Neural progenitor cell (in vitro differentiated cells): ENCODE measurements at places on chromosomes 2 and 18. TPM values are rescaled to one million over a fixed set of nuclear protein-coding genes. Genes with fewer than 3 reads are reported as not detected.

DNA sequence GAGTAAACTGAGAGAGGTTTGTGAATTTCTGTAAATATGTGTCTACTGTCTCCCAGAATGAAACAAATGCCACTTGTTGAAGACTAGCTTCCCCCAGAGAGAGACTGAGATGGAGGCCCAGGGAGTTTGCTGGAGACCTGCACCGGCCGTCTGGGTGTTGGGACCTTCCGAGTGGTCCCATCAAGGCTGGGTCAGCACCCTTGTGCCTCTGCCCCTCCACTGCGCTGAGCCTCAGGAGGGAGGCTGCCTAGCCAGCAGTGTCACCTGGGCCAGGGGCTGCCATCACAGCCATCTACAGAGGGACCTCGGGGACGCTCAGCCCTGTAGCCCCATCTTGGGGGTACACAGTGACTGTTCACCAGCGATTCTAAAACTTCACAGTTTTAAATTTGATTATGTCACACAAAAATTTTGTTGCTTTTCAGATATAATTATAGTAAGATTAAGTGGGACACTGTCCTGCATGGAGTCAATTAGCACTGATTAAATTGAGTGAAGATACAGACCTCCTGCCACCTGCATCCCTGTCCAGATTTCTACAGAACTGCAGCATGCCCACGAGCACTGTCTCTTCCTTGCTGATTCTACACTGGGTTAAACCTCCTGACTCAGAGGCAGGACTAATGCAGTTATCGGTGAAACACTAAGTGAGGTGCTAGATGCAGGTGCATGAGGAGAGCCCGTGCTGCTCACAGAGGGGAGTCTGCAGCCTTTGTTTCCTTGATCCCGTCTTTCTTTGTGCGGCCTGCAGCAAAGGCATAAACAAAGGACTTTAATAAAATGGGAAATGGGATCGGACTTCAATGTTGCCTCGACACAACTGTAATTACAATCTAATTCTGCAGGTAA, 50.5 kb downstream of the TMEM18 start:
- H3K4me1 ChIP-seq, result peaks cover 38% of the 10 kb centered on the region
- H3K4me3 ChIP-seq, result no peak overlapping the region
- DNase-seq, result peak; percentile 70
- H3K27ac ChIP-seq, result no peak overlapping the region
- peaks cover 3% of the 10 kb centered on the region for H3K36me3 ChIP-seq

DNA sequence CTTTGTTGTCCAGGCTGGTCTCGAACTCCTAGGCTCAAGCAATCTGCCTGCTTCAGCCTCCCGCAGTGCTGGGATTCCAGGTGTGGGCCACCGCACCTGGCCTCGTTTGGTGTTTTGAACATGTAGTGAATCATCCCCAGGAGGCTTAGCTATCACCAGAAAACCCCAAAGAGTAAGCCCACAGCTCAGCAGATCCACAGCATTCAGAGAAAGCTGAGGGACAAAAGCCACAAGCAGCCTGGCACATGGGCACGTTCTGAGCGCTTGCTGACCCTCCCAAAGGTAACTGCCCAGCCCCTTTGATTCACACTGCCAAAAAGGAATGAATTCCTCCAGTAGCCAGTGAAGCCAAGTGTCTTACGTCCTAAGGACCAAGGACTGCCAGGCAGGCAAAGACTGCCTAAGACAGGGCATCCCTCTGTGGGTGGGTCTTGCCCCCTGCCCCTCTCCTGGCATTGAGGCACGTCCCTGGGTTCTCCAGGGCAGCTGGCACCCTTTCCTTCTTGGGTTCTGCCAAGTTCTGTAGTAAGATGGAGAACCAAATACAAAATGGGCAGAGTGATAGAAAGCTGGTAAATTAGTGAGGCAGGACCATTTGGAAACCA, 31.7 kb downstream of the MBP start:
- no peak overlapping the region for H3K27ac ChIP-seq
- no peaks in the 10 kb centered on the region for H3K36me3 ChIP-seq
- no peak overlapping the region for H3K4me3 ChIP-seq
- H3K27me3 ChIP-seq, result no peaks in the 10 kb centered on the region

- no peaks in the 10 kb centered on the region for H3K36me3 ChIP-seq
- H3K4me1 ChIP-seq, result no peaks in the 10 kb centered on the region
- H3K27me3 ChIP-seq, result no peaks in the 10 kb centered on the region
- DNase-seq, result no peak
- H3K4me3 ChIP-seq, result no peak overlapping the region
- H3K27ac ChIP-seq, result no peak overlapping the region
Measured at GRCh38 chr2:18436503-18437005, 123.9 kb downstream of the RDH14 start.

DNA sequence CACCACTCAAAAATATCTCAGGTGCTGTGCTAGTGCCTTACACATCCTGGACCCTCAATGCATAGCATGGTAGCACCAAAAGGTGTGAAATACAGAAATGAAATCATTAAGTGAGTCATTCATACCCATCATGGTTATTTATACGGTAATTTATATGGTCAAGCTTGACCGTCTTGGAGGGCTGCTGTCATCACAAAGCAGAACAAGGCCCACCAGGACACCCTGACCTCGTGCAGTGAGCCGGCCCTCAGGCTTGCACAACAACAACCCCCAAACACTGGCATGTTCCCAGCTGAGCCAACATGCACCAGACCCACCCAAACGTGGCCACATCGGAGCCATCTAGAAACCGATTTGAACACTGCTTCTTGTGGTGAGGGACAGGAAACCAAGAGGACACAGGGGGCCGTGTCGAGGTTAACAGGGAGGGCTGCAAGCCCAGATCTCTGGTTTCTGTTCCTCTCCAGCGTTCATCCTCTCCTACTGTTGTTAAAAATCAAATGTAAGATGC, 378.5 kb upstream of the ID2 start:
- H3K27ac ChIP-seq, result no peak overlapping the region
- H3K4me3 ChIP-seq, result no peak overlapping the region
- no peaks in the 10 kb centered on the region for H3K27me3 ChIP-seq
- no peak for DNase-seq
- H3K4me1 ChIP-seq, result peaks cover 8% of the 10 kb centered on the region
- no peaks in the 10 kb centered on the region for H3K36me3 ChIP-seq

DNA sequence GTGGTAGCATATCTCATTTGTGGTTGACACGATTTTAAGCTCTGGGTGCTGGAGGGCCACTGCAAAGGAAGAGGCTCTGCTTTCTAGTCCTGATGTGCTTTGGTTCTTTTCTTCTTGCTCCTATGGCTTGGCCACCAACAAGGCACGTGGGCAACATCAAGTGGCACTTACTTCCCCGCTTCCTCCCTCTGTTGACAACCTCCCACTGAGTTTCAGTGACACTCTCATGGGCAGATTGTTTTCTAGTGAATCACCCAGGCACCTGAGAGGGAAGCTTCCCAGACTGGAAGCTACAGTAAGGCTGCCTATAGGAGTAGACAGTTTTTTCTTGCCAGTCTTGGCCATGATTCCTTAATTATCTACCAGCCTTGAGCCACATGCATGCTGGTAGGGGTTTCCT, 89.0 kb downstream of the NBAS start:
- no peak overlapping the region for H3K4me3 ChIP-seq
- H3K27me3 ChIP-seq, result no peaks in the 10 kb centered on the region
- H3K4me1 ChIP-seq, result no peaks in the 10 kb centered on the region
- no peak for DNase-seq

- H3K27ac ChIP-seq, result no peak overlapping the region
- no peak for DNase-seq
- H3K36me3 ChIP-seq, result no peaks in the 10 kb centered on the region
- no peaks in the 10 kb centered on the region for H3K27me3 ChIP-seq
- H3K4me1 ChIP-seq, result peaks cover 35% of the 10 kb centered on the region
Measured at GRCh38 chr18:35049111-35050027, 8.2 kb downstream of the MAPRE2 start.

- no peak for DNase-seq
- H3K36me3 ChIP-seq, result no peaks in the 10 kb centered on the region
- peaks cover 2% of the 10 kb centered on the region for H3K4me1 ChIP-seq
- H3K27me3 ChIP-seq, result no peaks in the 10 kb centered on the region
- H3K4me3 ChIP-seq, result no peak overlapping the region
Measured at GRCh38 chr2:58715344-58715743, 474.2 kb upstream of the FANCL start.

GRCh38 chr2:227886149-227886548, 14.7 kb downstream of the DAW1 start:
- no peak overlapping the region for H3K27ac ChIP-seq
- no peaks in the 10 kb centered on the region for H3K36me3 ChIP-seq
- no peak for DNase-seq

DNA sequence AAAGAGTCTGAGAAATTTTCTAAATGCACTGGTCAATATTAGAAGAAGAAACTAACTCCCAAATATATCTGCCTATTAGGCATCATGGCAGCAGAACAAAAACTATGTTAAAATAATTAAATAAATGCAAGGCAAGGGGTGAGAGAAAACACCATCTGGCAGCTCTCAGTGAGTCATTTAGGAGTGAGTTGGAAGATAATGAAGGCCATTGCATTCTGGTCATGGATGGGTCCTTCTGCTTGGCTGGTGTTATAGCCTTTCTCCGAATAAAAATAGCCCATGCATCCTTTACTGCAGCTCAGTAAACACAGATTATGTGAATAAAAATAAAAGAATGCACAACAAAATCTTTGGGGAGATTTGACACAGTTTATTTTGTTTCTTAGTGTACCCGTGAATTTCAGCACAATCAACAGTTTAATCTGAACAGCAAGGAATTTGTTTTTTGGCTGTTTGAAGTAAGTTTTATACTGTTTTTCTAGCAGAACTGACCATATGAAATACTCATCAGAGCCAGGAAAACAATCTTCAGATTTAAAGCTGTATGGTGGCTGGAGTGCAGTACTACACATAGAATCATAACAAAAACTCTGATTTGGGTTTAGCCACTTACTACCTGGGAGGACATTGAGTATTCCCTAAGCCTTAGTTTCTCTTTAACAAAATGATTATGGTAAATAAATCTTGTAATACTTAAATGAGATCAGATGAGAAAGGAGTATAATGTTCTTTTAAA, 225.1 kb upstream of the ITGA4 start:
- H3K4me3 ChIP-seq, result no peak overlapping the region
- no peak overlapping the region for H3K27ac ChIP-seq
- no peak for DNase-seq
- no peaks in the 10 kb centered on the region for H3K36me3 ChIP-seq
- H3K27me3 ChIP-seq, result no peaks in the 10 kb centered on the region

GRCh38 chr18:11989174-11989573, 7.9 kb downstream of the IMPA2 start:
- H3K4me1 ChIP-seq, result peaks cover 25% of the 10 kb centered on the region
- H3K4me3 ChIP-seq, result no peak overlapping the region
- H3K27ac ChIP-seq, result no peak overlapping the region
- no peak for DNase-seq

GRCh38 chr2:81549646-81550045, 1245.1 kb upstream of the LRRTM1 start:
- H3K27me3 ChIP-seq, result no peaks in the 10 kb centered on the region
- H3K36me3 ChIP-seq, result no peaks in the 10 kb centered on the region
- no peak overlapping the region for H3K4me3 ChIP-seq
- no peak for DNase-seq

- H3K27ac ChIP-seq, result no peak overlapping the region
- DNase-seq, result no peak
- no peak overlapping the region for H3K4me3 ChIP-seq
- H3K27me3 ChIP-seq, result no peaks in the 10 kb centered on the region
Measured at GRCh38 chr2:126288362-126288761, 367.6 kb upstream of the GYPC start.

DNA sequence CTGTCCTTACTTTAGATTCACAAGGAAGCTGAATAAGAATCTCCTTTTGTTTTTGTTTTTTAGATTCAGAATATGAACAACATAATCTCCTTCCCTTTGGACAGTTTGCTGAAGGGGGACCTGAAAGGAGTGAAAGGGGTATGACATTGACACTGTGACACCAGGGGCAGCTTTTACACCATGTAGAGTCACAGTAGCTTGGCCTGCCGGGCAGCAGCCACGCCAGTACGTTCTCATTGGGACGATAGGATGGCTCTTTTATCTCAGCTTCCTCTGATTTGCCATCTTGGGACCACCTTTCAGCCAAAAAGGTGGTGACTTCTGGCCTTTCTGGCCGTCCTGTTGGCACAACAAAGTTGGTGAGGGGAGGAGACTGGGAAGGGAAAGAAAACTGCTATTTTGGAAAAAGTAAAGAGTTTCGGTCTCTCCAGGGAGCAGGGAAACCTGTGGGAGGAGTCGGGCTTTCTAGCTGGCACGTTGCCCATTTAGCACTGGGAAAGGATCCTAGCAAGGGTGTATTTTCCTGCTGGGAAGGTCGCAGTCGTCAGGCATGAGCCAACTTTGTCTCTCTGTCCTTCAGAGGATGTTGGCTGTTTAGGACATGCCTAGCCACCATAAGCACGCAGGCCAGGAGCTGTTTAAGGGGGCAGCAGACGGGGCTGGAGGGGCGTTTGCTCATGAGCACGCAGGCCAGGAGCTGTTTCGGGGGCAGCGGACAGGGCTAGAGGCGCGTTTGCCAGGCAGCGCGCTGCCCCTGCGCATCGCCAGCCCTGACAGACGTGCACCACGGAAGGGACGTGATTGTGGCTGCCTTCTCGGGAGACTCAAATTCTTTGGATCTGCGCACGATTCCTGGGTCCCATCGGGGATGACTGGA, 104.6 kb downstream of the ITGB1BP1 start:
- no peak overlapping the region for H3K4me3 ChIP-seq
- no peak for DNase-seq
- no peaks in the 10 kb centered on the region for H3K4me1 ChIP-seq
- H3K36me3 ChIP-seq, result no peaks in the 10 kb centered on the region

GRCh38 chr2:200483729-200484198, 26.1 kb downstream of the KCTD18 start:
- peak; percentile 78 for DNase-seq
- no peak overlapping the region for H3K27ac ChIP-seq
- no peaks in the 10 kb centered on the region for H3K27me3 ChIP-seq
- no peak overlapping the region for H3K4me3 ChIP-seq
- H3K4me1 ChIP-seq, result peaks cover 6% of the 10 kb centered on the region

DNA sequence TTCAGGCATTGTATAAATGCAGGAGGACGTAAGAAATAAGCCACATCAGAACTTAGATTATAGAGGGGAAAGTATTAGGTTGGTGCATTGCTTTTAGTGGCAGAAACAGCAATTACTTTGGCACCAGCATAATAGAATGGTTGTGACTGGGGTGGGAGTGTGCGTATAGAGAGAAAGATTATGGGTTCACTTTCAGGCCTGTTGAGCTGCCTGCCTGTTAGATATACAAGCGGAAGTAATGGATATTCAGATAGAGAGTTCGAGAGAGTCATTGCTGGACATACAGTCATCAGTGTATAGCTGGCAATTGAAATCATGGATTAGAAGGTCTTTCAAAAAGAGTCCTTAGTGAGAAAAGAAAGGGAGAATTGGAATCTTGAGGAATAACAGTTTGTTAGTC, 139.2 kb upstream of the MYO3B start:
- no peaks in the 10 kb centered on the region for H3K27me3 ChIP-seq
- no peaks in the 10 kb centered on the region for H3K4me1 ChIP-seq
- H3K27ac ChIP-seq, result no peak overlapping the region
- no peak overlapping the region for H3K4me3 ChIP-seq

The ERBB4 gene
- 0.59 and 1.5 TPM in 2 replicates for total RNA-seq

The ZNF532 gene
- total RNA-seq, result 121 and 137 TPM in 2 replicates

The VWC2L gene
- total RNA-seq, result not detected in 2 replicates

The CDH20 gene
- 1.6 and 1.9 TPM in 2 replicates for total RNA-seq

The AFF3 gene
- total RNA-seq, result 0.26 and 0.56 TPM in 2 replicates

The CCDC138 gene
- 47.2 and 92.6 TPM in 2 replicates for total RNA-seq

The LIPG gene
- 3.7 and 13.2 TPM in 2 replicates for total RNA-seq

The ALK gene
- 0.06 TPM in 1 of 2 replicates, not detected in the other for total RNA-seq

The PROM2 gene
- total RNA-seq, result 0.95 and 2.4 TPM in 2 replicates

The MTCL1 gene
- 36.9 and 38.7 TPM in 2 replicates for total RNA-seq

The RND3 gene
- total RNA-seq, result 4.0 and 6.4 TPM in 2 replicates

The MOGAT1 gene
- 0.62 and 2.0 TPM in 2 replicates for total RNA-seq

The FBXO11 gene
- total RNA-seq, result 49.5 and 71.3 TPM in 2 replicates

The PTRHD1 gene
- total RNA-seq, result 41.6 and 59.5 TPM in 2 replicates
